DMS79 (cell line): ENCODE measurements at places on chromosomes 5 and 9.

GRCh38 chr5:139896718-139897117, 101.1 kb downstream of the PSD2 start:
- no peak for DNase-seq

DNA sequence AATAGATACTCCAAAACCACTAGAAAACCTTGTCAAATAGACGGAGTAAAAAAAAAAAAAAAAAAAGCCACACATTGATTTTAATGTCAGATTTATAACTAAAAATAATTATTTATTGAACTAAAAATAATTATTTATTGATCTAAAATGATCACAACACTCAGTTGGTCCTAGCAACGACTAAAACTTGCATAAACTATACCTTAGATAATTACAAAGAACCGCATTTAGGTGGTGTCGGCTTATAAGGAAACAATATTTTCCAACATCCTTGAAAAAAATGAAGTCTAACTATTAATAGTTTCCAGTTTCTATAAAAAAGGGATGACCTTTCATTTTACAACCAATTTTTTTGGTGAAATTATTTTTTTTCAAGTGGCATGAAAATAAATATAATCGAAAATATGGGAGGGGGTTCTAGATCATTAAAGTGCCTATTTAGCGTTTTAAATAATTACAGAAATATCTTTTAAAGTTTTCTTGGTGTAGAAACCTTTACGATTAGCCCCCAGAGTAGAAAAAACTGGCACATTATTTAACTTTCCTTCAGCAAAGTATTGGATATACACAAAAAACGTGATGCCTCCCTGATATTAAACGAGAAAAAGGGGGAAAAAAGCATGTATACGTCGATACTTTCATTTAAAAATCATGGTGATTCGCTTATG, 3.7 kb downstream of the ARRDC3 start:
- no peak for DNase-seq

GRCh38 chr9:124869986-124870560, 8.1 kb downstream of the ARPC5L start:
- DNase-seq: no peak

DNA sequence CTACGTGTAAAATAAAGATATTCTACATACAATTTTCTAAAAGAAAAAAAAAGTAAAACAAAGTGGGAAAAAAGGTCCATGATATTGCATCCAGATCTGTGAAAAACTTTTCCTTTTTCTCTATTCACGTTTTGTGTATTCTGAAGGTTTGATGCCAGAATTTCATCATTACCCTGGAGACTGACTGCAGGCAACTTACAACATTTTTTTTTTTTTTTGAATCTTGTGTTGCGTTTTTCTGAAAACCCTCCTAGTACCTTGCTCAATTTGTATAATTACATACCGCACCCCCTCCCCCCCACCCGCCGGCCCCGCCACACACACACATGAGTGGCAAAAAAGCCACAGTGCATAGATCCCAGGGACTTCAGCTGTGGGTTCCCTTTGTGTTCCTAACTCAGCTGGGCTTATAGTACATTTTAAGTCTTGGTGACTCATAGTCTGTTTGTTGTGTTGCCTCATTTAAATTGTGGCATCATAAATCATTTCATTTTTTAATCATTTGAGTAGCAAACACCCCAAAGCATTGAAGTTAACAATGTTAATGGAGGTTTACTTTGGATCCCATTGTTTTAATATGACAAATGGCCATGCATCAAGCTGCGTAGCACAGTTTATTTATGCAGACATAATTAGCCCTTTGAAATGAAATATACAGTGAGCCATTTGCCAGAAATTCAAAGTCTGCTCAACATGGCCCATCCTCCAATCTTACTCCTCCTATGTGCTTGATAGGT, 36.0 kb downstream of the PRDM6 start:
- DNase-seq: no peak

DNA sequence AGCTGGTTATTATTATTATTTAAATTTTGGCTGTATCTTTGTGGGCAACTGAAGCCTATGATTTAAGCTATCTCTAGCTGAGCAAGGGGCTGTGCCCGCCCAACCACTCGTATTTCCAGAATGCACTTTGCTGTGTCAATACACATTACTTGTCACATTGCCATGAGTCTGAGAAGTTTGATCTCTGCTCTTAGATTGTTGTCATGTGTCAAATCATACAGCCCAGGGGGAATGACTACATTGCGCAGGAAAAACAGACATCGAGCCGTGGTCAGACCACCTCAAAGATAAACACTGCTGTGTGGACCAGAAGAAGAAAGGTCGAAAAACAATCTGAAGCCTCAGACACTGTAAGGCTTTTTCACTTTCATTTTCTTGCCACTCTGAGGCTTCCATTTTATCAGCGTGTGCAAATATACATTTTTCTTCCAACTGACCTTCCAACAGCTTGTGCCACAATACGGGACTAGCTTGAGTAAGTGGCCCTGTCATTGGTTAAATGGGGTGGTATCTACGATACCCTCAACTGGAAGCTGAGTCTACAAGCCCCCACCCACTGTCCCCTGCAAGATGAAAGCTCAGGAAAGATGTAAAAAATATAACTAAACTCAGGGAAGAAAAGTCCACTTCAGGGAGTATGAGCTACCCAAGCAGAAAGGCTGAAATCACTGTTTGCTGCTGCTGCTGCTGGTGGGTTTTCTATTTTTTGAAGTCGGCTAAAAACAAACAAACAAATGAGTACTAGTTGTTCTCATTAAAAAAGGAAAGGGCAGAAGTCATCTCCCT, 603.0 kb downstream of the BNC2 start:
- no peak for DNase-seq

- DNase-seq: no peak
Measured at GRCh38 chr5:14929293-14930065, 57.9 kb upstream of the ANKH start.

GRCh38 chr9:22401671-22402070, 45.0 kb upstream of the DMRTA1 start:
- DNase-seq: no peak

GRCh38 chr9:71656496-71656895, 111.8 kb downstream of the CEMIP2 start:
- no peak for DNase-seq

DNA sequence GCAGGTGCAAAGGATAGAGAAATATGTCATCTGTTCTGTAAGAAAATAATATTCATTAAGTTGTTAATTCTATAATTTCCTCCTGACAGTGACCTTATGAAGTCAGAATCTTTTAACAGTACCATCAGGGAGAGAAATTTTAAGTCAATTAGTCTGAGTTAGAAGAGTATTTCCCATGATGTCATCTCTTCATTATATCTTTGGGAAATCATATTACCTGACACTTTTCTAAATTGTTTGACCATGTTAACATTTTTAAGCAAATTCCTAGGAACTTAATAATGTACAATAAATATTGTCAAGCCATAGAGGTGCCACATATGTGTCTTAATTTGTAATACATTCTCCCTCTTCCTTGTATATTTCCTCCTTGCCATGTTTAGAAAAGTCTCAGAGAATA, 124.4 kb upstream of the C6 start:
- no peak for DNase-seq

- no peak for DNase-seq
Measured at GRCh38 chr9:70488793-70489105, 74.3 kb upstream of the KLF9 start.

DNA sequence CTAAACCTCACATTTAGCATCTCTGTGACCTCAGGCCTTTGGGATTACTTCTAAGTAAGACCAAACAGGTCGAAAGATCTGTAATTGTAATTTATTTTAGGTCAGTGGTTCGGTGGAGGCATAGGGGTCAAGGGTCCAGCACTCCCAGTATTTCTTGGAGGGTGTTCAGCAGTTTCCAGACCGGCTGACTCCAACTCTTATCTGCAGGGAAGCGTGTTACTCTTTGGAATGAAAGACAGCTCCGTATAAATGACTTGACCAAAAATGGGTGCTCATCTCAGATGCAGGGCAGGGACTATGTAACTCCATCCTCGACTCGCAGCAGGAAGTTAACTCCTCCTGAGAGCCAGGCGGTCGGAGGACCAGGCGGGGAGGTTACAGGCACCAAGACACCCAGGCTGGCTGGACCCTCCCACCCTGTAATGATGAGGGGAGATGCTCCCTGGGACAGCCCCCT, 620 bp upstream of the VPS13A start:
- no peak for DNase-seq

- no peak for DNase-seq
Measured at GRCh38 chr9:129909851-129910250, 74.6 kb downstream of the USP20 start.

DNA sequence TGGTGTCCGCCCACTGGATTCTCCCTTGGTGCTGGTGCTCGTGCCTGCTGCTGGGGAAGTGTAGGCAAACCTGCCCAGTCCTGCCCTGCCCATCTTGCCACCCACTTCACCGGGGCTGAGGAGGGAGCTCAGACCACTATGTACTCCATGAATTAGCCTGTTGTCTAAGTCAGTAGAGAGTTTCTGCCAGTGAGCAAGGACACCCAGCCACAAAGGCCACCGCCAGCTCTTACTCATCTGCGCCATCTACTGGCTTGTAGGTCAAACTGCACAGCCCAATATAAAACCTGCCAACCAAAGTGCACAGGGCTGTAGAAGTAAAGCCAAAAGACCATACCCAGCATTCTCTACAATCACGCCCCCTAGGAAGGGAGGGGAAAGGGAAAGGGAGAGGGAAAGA, 102.3 kb downstream of the GLIS3 start:
- DNase-seq: no peak

DNA sequence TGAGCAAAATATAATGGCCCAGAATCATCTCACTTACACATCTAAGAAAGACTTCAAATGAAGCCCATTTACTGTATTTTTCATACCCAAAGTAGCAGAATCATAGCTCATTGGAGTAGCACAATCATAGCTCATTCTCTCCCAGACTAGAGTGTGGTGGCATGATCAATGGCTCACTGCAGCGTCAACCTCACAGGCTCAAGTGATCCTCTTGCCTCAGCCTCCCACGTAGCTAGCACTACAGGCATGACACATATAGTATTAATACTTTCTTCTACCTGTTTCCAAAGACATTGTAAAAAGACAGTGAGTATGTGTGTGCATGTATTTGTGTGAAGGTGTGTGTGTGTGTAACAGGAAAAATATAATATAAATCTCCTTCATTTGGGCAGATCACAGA, 1247.9 kb upstream of the ACO1 start:
- DNase-seq: no peak

DNA sequence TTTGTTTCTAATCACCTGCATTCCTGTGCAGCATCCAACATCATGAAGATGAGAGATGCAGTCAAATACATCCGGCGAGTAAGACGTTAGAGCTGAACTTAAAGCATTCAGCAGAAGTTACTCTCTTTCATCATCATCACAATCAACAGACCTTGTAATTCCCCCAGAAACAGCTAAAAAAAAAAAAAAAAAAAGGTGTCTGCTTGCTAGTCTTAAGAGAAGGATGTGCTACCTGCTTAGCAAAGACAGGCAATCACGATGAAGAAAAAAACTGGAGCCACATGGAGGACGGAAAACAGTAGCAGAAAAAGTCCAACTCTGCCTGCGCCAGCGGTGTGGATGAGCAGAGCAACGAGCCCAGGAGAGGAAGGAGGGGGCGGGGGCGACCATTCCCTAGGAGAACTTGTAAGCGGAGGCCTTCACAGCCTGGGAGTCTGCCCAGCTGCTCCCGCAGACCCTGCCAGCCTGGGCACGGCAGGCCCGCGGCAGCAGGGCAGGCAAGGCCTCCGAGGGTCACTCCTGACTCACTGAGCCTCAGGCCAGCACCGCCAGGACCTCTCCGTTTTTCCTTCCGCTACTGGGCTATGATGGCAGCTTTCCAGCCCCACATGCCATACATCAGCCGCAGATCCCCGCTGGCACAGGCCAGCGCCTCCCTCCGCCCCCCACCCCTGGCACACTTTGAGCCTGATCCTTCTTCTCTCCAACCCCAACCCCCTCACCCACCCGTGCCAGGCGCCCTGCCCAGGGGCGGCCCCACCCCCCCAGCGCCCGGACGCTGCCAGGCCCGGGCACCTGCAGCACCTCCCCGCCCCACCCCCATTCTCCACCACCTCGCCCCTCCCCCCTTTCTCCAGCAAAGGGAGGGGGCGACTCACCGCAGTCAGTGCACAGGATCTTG, 1.4 kb downstream of the NRG2 start:
- DNase-seq: no peak

DNA sequence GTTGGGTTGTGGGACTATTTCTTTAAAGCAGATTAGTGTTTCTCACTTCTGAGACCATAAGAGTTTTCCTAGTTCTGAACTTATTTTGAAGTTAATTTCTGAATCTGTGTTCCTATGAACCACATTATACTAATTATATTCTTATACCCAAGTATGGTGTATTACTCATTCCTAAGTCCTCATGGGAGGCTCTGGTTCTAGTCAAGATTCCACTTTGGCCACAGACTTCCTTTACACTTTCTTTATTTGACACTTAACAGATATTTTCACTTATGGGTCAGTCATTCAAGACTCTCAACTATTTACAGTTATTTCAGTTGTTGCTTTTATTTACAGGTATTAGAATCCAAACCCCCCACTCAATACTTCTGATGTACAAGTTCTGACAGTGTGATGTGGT, 937.2 kb upstream of the TYRP1 start:
- DNase-seq: no peak

- no peak for DNase-seq
Measured at GRCh38 chr5:95379133-95379532, 12.0 kb upstream of the FAM81B start.

- DNase-seq: no peak
Measured at GRCh38 chr9:27394826-27395201, 97.9 kb upstream of the EQTN start.

DNA sequence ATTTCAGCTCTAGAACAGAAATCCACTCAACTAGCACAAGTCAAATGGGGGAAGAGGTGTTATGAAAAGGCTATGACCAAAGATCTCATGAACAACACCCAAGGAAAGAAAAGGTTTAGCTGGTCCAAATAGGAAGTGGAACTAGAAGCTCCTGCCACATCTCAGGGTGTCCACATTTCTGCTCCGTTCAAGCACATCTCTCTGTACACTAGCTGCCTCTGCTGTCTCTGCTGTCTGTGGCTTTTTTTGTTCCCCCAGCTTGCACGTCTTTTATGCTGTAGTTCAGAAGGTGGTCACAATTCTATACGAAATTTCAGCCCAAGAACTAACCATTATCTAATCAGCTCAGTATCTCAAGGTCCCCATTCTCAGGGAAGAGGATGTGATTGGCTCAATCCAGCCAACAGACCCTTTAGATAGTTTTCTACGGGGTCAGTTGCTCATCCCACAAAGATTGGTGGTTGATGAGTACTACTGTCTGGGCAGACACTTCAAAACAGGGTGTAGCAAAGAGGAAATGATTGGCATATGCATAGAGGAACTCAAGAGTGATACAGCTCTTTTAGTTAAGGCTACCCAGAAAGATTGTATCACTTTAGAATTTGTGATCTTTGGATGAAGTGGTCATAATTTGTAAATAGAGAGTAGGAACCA, 44.0 kb downstream of the FANCC start:
- DNase-seq: no peak

GRCh38 chr5:73183481-73183891, 10.5 kb downstream of the TMEM174 start:
- DNase-seq: no peak
